ENCODE measurements at places on chromosomes 1 and 21.

DNA sequence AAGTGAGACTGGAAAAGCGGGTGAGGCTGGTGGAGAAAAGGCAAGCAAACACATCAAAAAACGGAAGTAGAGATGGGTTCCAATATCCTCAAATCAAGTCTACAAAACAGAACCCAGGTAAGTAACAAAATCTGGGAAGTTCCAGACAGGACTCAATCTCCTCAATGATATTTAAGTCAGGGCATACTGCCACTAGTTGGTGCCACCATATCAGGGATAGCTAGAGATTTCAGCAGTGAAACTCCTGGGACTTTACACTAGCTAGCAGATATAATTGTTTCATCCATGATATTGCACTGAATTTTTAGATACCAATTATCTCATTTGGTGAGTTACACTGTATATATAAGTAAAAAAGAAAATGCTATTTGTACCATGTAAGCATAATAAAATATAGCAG, 52.0 kb downstream of the EYA3 start:
- no peak for DNase-seq

DNA sequence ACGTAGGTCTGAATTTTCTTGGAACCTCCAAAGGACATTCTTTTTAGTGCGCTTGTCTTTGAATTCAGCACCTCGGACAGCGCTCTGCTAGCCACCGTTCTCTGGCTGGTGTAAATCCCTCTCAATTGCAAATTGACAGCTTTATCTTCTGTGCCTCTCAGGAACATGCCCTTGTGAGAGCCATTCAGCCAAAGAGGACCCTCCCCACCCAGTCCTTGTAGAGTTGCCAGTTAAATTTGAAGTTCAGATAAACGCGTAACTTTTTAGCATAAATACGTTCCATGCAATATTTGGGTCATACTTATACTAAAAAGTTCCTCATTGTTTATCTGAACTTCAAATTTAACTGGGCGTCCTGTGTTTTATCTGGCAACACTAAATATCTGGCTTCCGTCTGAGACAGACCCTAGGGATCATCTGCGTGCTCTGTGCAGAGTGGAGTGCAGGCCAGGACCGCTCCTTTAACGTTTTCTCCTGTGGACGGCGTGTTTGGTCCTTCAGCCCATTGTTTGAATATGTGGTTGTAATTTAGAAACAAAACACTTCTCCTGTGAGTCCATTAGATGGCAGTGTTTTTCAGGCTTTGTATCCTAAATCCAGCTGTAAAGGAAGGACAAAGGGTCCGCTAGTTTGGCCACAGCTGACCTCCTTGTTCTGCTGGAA, 7.0 kb downstream of the KCNAB2 start:
- peak; percentile 63 for DNase-seq

GRCh38 chr1:65948609-65949229, 156.0 kb downstream of the PDE4B start:
- DNase-seq: no peak

GRCh38 chr1:9658199-9658598, 6.7 kb downstream of the PIK3CD start:
- no peak for DNase-seq

DNA sequence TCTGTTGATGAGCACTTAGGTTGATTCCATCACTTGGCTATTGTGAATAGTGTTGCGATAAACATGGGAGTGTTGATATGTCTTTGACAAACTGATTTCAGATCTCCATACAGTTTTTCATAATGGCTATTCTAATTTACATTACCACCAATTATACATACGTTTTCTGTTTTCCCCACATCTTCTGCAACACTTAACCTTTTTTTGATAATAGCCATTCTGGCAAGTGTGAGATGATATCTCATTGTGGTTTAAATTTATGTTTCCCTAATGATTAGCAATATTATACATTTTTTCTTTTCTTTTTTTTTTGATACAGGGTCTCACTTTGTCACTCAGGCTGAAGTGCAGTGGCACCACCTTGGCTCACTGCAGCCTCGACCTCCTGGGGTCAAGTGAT, 17.0 kb downstream of the SNRPE start:
- DNase-seq: no peak

GRCh38 chr1:109639063-109639840, 16.6 kb upstream of the GSTM4 start:
- DNase-seq: no peak

GRCh38 chr21:42922918-42923317, 2.5 kb downstream of the ERVH48-1 start:
- DNase-seq: no peak

DNA sequence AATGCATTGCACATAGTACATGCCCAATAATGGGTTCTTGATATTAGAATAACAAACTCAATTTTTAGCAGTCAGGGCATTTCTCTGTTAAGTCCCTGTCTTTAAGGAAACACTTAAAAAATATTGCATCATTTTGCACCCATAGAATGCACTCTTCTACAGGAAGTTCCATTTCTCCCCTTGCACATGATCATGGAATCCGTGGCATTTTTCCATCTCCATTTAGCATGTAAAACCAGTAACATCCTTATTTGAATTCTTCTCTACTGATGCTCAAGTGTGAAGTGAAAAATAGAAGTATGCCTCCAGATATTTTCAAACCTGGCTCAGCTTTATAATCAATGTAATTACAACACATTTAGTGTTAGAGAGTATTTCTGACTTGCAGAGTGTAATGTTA, 192.8 kb downstream of the RWDD3 start:
- DNase-seq: no peak

- no peak for DNase-seq
These were observed 113.6 kb downstream of the SIK1 start for GRCh38 chr21:43313221-43313938.

- no peak for DNase-seq
These were observed 12.9 kb upstream of the SLC2A7 start for GRCh38 chr1:9038881-9039760.

DNA sequence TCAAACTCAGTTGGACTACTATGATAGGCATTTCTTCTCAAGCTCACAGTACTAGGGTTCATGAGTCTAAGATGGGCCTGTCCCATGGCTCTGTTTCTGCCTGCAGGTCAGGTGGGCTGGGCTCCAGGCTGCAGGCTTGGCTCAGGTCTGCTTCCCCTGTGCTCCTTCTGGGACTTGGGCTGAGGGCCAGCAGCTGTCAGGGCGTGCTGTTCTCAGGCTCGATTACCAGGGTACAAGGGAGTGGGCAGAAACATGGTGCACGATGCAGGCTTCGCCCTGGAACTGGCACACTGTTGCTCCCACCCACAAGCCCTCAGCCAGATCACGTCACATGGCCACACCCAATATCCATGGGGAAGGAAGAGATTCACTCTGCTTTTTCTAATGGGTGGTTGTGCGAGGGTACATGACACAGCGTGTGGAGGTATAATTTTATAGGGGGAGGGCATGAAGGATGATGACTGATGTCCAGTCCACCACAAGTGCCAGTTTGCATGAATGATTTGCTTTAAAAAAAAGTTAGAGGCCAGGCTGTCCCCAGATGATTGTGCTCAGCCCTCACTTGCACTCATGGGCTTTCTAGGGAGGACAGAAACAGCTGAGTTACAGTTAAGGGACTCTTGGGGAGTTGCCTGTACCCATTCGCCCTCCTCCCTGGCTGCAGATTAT, 118.0 kb downstream of the ACTL8 start:
- no peak for DNase-seq

- no peak for DNase-seq
These were observed 24.4 kb upstream of the NDC1 start for GRCh38 chr1:53862507-53862906.

GRCh38 chr1:109394591-109395281, 3.0 kb downstream of the SORT1 start:
- no peak for DNase-seq

Measured in CD4-positive, alpha-beta T cell treated with Interleukin-6 for 4 hours (primary cell).